ENCODE measurements at places on chromosomes 3 and 15.

DNA sequence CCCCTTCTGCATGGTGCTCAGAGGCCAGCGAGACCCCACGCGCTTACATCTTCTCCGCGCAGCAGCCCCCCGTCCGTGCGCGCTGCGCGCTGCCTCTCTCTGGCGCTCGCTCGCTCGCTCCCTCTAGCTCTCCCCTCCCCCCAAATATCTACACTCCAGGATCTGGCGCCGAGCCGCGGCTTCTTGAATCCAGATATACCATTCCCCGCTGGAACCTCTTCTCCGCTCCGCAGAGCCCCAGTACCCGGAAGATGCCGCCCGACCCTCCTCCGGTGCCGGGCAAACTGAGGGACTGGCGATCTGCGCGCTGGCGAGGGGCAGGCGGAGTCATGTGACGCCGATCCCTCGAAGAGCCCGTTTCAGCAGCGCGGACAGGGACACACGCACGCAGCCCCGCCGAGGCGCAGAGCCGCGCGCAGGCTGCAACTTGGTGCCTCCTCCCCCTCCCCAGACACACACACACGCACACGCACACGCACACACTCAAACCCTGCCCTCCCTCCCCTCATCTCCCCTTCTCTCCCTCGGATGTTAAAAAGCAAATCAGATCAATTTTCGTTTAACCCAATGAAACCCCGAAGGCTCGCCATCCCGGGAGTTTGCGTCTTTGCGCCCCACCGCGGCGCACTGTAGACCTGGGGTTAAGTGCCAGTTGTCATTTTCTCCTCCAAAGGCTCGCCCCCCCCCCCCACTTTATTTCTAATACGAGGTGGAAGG, at the start of gene RASGRF1:
Gene RASGRF1, minus strand, starts transcription at position 294 of the 717 bp plus-strand sequence. Its CDS starts 282 bp downstream, at position 12.
- no peak for DNase-seq

DNA sequence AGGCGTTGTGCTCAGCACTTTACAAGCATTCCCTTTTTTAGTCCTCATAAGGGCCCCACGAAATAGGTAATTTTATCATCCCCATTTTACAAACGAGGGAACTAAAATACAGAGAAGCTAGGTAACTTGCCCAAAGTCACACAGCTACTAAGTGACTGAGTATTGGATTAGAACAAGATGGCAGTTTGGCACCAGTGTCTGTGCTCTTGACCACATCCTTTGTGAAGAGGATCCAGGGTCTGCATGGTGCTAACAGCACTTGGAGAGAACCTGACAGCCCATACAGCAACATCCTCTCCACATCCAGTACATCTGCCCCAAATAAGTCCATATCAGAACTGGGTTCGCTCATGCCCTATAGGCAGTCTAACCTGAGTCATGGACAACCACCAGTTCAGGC, 21.8 kb upstream of the DAPK2 start:
- DNase-seq: no peak

GRCh38 chr3:70729845-70730244, 417.4 kb upstream of the MDFIC2 start:
- no peak for DNase-seq

DNA sequence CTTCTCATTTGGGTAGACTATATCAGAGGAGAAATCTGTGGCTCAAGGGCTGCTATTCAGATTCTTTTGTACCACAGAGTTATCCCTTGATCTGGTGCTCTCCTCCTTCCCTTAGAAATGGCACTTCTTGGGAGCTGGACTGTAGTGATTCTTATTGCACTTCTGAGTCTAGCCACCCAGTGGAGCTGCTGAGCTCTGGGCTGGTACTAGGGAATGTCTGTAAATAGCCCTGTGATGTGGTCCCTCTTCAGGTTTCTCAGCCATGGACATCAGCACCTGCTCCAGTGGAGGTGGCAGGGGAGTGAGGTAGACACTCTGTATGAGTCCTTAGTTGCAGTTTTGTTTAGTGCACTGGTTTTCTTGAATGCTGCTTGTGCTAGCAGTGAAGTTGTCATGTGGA, 1292.6 kb downstream of the SI start:
- DNase-seq: peak; percentile 8

- no peak for DNase-seq
These were observed 140.7 kb upstream of the NR2E3 start for GRCh38 chr15:71669688-71670087.

- no peak for DNase-seq
These were observed 1.1 kb upstream of the SETD5 start for GRCh38 chr3:9396301-9396631.

DNA sequence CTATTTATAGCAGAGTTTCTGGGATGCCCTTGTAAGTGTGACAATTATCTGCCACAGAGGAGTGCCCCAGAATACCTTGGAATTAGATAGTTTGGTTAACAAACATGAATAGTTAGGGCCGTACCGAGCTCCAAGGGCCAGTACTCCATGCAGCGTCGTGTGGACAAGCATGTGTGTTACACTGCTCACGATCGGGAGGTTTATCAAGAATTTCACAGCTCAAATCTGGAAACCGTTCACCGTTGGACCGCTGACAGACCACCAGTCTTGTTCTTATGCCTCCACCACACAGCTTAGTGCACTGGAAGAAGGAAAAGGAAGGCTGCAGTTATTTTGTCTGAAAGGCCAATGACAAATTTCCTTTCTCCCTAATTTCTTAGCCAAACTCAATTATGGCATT, 93.7 kb downstream of the ADAMTS9 start:
- DNase-seq: no peak

DNA sequence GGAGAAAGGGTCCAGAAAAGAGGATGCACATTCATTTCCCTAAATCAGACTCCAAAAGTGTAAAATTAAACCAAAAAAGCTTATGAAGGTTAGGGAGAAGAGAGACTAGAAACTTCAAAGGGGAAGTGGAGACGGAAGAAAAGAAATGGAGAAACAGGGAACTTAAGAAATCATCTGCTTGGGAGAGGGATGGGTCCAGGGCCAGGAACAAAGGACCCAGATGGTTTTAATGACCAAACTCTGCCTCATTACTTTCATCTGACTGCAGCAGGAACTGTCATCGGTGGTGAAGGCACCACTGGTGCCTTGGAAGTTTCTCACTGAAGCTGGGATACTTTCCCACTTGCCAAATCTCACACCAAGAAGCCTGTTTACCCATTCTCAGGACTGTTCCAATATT, 70.5 kb upstream of the SLC4A7 start:
- no peak for DNase-seq

DNA sequence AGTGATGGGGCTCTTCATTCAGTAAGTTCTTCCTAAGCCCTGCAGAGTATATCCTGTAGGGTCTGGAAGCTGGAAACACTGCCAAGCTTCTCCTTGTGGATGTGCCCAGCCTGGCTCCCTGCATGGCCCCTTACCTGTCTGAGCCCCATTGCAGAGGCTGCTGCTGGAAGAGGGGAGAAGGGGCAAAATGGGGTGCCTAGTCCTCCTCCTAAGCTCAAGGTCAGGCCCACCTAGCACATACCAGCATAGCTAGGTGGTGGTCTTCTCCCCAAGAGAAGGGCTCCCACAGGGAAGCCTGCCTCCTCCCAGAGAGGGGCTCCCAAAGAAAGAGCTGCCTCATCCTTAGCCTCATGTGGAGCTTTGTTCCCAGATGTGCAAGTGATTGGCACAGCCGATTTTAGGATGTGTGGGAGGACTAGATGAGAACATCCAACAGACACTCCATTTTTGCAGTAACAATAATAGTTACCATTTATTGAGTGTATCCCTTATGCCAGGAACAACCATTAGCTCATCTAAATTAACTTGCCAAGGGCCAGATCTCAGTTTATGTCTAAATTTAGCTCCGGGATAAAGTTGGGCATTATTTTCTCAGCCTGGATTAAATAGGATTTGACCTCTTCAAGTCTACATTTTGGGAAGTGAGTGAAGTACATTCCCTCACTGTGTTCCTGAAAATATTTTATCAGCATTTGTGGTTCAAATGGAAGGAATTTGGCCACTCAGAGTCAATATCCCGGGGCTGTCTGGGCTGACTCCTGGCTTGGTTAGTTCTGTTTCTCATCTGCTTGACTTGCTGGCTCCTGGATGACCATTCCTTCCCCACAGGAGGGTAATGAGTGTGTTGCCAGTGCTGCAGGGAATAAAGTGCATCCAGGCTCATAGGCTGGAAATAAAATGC, 291.1 kb upstream of the ROPN1 start:
- DNase-seq: no peak

GRCh38 chr3:72769758-72770540, 78.3 kb downstream of the SHQ1 start:
- no peak for DNase-seq

DNA sequence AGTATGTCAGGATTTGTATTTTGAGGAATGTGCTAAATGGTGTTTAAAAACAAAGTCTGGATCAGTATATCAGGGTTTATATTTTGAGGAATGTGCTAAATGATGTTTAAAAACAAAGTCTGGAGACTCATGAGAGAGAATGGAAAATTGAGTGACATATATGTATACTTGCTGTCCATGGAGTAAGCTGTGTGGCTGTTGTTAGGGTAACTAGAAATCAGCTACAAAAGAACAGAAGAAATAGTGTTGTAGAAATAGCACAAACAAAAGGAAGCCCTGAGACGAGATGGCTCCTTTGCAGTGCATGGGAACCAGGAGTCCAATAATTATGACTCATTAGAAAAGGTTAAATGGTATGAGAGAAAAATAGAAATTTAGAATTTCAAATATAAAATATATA, 282.7 kb upstream of the MANF start:
- DNase-seq: no peak

DNA sequence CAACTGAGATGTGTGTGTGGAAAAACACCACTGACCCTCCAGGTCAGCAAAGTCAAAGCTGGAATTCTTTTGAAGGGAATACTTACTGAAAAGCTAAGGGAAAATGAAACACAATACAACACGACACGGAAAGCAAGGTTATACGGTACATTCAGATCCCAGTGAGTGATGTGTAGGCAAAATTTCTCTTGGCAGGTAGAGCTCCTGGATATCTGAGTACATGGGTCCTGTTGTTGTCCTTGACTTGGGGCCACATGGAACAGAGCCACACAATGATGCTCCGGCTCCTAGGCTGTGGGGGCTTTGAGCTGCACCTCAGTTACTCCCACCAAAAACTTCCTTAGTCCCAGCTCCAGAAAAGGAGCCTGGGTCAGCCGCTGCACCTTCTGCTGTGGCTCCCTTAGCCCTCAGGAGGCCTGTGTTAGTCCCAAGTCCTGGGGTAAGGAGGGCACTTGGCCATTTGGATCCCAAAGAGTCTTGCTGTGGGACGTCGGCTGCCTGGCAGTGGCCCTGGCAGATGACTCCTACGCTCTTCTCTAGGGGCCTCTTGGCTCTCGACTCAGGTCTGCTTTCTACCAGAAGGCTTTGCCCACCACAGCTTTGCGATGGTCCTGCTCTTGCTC, 95.6 kb downstream of the ADCY5 start:
- no peak for DNase-seq

DNA sequence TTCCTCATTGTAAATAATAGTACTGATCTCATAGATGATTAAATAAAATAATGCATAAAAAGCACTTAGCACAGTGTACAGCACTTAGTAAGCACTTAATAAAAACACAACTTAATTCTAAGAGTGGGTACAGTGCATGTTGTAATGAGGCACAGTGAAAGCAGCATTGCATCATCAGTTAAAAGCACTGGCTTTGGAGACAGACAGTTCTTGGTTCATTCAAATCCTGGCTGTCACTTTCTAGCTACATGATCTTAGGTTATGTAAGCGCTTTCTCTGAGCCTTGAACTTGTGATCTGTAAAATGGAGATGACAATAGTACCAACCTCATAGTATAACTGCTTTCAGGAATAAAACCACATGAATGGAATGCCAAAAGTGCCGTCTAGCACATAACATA, 151.5 kb downstream of the DPH6 start:
- no peak for DNase-seq

DNA sequence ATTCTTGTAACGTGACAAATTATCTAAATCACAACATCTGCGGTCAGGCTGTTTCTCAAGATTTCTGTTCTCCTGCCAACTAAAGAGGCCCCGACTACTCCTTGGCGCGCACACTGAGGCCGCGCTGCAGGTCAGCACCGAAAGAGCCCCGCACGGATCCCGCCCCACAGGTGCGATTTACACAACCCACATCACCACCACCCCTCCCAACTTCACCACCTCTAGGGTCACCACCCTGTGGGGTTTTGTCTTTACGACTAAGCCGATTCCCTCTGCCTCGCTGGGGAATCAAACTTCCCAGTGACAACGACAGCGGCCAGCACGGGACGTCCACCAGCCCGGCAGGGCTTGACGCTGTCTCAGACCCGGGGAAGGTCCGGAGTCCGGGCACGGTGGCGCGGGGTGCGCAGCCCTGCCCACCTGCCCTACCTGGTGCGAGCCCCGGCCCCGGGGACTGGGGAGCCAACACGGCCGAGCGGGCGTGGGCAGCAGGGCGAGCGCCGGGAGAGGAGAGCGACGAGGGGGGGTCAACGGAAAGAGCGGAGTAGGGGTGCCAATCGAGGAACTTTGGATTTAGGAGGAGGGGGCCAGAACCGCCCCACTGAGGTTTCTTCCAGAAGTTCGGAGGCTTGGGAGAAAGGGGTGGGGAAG, 764 bp downstream of the UACA start:
- peak; percentile 20 for DNase-seq

GRCh38 chr3:48476426-48477053, 27.4 kb downstream of the SHISA5 start:
- DNase-seq: no peak

DNA sequence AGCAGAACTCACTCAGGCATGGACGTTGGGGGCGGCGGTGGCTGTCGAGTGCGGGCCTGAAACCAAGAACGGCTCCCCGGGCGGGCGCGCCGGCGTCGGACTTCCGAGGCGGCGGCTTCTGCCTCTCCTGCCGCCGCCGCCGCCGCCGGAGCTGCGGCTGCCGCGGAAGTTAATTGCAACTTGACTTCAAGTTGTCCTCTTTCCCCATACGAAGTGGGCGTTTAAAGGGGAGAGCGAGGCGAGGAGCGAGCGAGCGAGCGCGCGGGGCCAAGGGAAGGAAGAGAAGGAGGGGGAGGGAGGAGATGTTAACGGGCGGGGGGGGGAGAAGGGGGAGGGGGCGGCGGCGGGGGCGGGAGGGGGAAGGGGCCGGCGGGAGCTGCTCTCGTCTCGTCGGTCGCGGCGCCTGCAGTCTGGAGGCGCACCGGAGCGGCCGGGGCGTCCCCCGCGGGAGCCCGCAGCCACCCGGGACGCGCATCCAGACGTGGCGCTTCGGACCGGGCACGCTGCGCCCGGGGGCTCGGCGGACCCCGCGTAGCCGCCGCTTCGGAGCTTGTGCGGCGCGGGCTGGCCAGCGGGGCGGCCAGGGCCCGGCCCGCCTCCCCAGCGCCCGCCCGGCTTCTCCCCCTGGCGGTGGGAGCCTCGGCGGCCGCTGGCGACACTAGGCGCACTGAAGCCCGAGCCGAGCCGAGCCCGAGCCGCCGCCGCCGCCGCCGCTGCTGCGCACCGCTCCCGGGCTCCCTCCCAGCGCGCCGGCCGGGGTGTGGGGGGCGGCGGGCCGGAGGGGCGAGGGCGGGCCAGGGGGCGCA, 19.7 kb upstream of the SATB1 start:
- DNase-seq: peak; percentile 70

DNA sequence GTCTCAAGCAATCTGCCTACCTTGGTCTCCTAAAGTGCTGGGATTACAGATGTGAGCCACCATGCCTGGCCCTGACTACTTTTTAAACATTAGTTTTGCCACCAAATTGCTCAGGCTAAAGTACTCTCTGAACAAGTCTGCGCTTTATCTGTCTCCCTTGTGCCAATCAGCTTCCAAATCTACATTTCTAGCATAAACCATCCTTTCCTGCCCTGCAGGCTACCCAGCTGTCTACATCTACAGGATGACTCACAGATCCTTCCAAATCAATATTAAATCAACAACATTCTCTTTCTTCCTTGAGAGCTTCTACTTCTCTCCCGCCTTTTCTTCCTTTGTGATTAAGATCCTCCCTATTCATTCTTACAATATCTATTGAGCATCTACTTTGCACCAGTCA, 16.0 kb upstream of the ATOSA start:
- no peak for DNase-seq

- no peak for DNase-seq
These were observed 103.8 kb upstream of the PRICKLE2 start for GRCh38 chr3:64329037-64329436.
